ENCODE measurements at places on chromosomes 4 and X. TPM values are rescaled to one million over a fixed set of nuclear protein-coding genes. Genes with fewer than 3 reads are reported as not detected.

Gene MCF2
- not detected for total RNA-seq

Gene ARHGAP6
- total RNA-seq = 0.10 TPM

Gene STARD8
- total RNA-seq = 16.6 TPM

Gene SLC38A5
- total RNA-seq = 39.8 TPM

Gene ARX
- not detected for total RNA-seq

Gene PPP1R2C
- not detected for total RNA-seq

Gene C1QTNF7
- not detected for total RNA-seq

Gene CFAP299
- not detected for total RNA-seq

Gene C4orf46
- total RNA-seq = 20.5 TPM

Measured in mammary microvascular endothelial cell (primary cell).